ENCODE measurements at places on chromosomes 12 and 14.

DNA sequence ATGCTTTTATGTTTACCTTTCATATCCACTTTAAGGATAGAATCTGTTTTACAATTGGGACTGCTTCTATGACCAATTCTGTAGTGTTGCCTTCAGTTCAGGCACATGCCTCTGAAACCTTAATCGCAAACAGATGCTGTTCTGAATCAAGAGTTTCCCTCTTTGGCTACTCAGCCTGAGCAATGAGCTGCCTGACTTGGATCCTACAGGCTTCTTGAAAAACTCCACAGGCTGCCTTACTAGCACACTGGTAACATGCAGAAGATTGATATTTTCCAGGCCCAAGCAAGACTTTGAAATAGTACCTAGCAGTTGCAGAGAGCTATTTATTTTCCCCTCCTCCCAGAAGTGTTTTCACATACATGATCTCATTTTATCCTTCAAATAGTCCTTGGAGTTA lies 34.8 kb upstream of the PMCH start:
- H3K27ac ChIP-seq, result no peak overlapping the region
- H3K36me3 ChIP-seq, result no peaks in the 10 kb centered on the region
- H3K4me1 ChIP-seq, result no peaks in the 10 kb centered on the region

GRCh38 chr14:103136388-103137271 lies 13.4 kb downstream of the TNFAIP2 start:
- peaks cover 8% of the 10 kb centered on the region for H3K4me1 ChIP-seq
- H3K36me3 ChIP-seq, result peaks cover 36% of the 10 kb centered on the region
- no peak overlapping the region for H3K4me3 ChIP-seq
- H3K27ac ChIP-seq, result no peak overlapping the region
- H3K27me3 ChIP-seq, result no peaks in the 10 kb centered on the region
- peak; percentile 60 for DNase-seq

- no peak overlapping the region for H3K27ac ChIP-seq
- DNase-seq, result no peak
- H3K4me3 ChIP-seq, result no peak overlapping the region
- no peaks in the 10 kb centered on the region for H3K27me3 ChIP-seq
- H3K36me3 ChIP-seq, result no peaks in the 10 kb centered on the region
Measured at GRCh38 chr12:9969673-9970072, 1.5 kb upstream of the CLEC12A start.

- H3K4me3 ChIP-seq, result no peak overlapping the region
- H3K36me3 ChIP-seq, result no peaks in the 10 kb centered on the region
- H3K4me1 ChIP-seq, result no peaks in the 10 kb centered on the region
- H3K27me3 ChIP-seq, result no peaks in the 10 kb centered on the region
- peak; percentile 63 for DNase-seq
Measured at GRCh38 chr14:67418401-67419191, 6.6 kb upstream of the PLEK2 start.

DNA sequence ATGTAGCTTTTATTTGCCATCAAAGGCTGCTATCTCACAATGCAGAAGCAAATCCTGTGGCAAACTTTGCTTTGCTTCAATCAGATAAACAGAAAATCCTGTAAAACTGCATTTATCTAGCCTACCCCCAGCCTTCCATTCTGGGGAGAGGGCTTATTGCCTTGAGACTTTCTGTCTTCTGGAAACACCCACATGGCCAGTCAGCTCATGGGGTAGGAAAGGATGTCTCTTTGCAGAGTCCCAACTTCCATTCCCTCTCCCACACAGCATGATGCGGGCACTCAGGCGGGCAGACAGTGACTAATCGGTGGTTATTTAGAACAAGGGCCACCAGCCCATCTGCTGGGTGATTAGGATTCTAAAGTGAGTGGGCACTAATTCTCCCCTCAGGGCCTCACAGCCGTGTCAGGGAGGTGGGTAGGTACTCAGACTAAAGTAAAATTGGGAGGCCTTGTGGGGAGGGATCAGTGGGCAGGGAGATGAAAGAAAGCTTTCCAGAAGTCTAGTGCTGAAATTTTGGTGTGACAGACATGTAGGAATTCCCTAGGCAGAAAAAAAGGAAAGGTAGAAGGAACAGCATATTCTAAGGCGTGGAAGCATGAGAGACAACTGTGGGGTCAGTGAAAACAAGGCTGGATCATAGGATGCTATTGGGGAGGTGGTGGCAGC lies 720.5 kb downstream of the VRK1 start:
- no peak for DNase-seq
- no peak overlapping the region for H3K4me3 ChIP-seq
- no peaks in the 10 kb centered on the region for H3K27me3 ChIP-seq
- H3K36me3 ChIP-seq, result no peaks in the 10 kb centered on the region

DNA sequence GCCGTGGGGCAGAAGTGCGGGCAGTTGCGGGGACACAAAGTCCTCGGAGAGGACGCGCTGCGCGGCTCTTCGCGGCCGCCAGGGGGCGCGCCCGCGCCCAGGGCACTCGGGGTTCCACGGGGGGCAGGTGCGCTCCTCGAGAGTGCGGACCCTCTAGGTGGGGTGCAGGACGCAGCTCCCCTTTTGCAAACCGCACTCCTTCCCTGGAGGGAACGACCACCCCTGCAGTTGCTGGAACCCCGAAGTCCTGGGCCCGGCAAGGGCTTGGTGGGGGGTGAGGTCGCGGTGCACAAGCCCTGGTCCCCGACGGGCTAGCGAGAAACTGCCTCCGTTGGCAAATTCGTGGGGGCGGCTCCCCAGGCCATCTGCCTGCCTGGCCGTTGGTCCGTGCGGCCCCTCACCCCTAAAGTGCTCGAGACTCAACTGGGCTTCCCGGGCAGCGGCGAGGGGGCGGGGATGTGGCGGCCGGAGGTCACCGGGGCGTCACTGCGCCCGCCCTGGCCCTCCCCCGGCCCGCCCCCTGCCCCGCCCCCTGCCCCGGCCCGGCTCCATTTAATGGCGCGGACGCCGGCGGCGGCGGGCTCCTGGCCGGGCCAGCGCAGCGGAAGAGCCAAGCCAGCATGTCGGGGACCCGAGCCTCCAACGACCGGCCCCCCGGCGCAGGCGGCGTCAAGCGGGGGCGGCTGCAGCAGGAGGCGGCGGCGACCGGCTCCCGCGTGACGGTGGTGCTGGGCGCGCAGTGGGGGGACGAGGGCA lies at the start of gene ADSS1:
TSS of gene ADSS1 (plus strand) at position 579 of the 756 bp plus-strand sequence. CDS start at position 621, 42 bp downstream.
- H3K36me3 ChIP-seq, result peaks cover 22% of the 10 kb centered on the region
- H3K27ac ChIP-seq, result peak within 1 kb of the TSS; percentile 63

DNA sequence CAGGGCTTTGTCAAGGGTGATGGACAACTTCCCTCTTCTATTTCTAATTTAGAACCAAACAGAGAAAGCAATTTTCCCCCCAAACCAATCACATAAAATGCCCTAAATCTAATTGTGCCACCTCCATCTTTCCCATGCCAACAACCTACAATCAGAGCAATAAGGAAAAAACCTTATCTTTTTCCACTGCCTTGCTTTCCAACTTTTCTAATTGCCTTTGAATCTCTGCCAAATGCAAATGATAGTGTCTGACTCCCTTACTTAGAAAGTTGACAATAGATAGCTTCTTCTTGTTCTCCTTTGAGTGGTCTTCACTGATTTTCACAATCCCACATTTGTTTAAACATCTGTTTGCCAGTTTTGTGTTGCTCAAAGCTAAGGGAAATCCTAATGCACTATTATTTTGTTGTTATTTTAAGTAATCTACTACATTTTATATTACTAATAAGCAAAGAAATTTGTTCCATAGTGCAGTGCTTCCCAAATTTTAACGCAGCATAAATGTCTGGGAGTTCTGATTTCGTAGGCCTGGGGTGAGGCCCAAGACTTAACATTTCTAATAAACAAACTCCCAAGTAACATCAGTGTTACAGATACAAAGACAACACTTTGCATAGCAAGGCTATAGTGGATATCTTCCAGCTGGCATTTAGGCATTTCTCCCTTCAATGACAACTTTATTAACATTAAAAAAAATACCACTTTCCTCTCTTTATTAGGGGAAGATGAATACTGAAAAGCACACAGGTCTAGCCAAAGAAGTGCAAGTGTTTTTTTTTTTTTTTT lies 696.3 kb upstream of the USP15 start:
- no peak for DNase-seq
- H3K36me3 ChIP-seq, result no peaks in the 10 kb centered on the region
- no peaks in the 10 kb centered on the region for H3K4me1 ChIP-seq
- no peaks in the 10 kb centered on the region for H3K27me3 ChIP-seq

DNA sequence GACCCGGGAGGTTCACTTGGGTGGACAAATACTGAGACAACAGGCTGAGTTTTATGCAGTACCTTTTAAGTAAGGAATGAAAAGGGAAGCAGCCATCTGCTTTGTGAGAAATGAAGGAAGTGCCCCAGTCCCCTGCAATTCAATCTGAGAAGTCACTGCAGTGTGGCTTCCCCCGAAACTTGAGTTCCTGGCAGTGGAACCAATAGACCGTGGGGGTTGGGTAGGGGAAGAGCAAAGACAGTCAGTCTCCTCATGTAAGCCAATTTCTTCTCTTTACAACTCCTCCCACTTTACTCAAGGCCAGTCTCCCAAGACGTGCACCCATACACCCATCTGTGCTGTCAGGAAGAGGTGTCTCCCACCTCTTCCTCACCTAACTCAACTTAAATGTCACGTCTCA lies 206.5 kb downstream of the BCAT1 start:
- DNase-seq, result peak; percentile 36
- H3K36me3 ChIP-seq, result no peaks in the 10 kb centered on the region
- H3K27me3 ChIP-seq, result no peaks in the 10 kb centered on the region
- H3K27ac ChIP-seq, result no peak overlapping the region

GRCh38 chr12:1828856-1829255 lies 8.5 kb downstream of the LRTM2 start:
- DNase-seq, result no peak
- H3K27ac ChIP-seq, result no peak overlapping the region
- H3K4me3 ChIP-seq, result no peak overlapping the region
- peaks cover 13% of the 10 kb centered on the region for H3K4me1 ChIP-seq
- H3K27me3 ChIP-seq, result peaks cover 14% of the 10 kb centered on the region

GRCh38 chr12:107440606-107441005 lies 245.0 kb upstream of the PWP1 start:
- no peak for DNase-seq
- H3K36me3 ChIP-seq, result no peaks in the 10 kb centered on the region
- no peak overlapping the region for H3K4me3 ChIP-seq
- H3K27me3 ChIP-seq, result peaks cover 6% of the 10 kb centered on the region

DNA sequence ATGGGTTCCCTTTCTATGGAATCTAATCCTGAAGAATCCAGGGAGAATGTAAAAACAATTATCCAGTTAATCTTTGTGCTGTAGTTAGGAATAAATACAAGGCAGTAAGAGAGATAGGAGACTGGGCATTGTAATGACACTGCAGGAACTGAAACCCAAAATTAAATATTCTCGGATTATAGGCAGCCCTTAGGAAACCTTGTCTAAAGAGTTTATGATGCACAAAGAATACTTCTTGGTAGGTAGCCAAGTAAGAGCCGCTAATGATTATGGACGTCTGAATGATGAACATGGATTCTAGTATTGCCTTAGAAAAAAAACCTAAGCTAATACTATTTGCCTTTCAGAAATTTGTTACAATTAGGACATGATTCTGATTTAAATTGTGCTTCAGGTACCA lies 165.4 kb upstream of the LRIG3 start:
- peak; percentile 17 for DNase-seq
- no peak overlapping the region for H3K27ac ChIP-seq
- H3K27me3 ChIP-seq, result no peaks in the 10 kb centered on the region
- no peak overlapping the region for H3K4me3 ChIP-seq
- no peaks in the 10 kb centered on the region for H3K36me3 ChIP-seq

GRCh38 chr12:2957816-2958431 lies 1.3 kb upstream of the TEAD4 start:
- H3K4me1 ChIP-seq, result peaks cover 30% of the 10 kb centered on the region
- peak overlapping the region; percentile 80 for H3K27ac ChIP-seq
- H3K27me3 ChIP-seq, result no peaks in the 10 kb centered on the region

GRCh38 chr12:55957106-55957859 lies 8.6 kb downstream of the PMEL start:
- H3K27ac ChIP-seq, result peak overlapping the region; percentile 29
- H3K36me3 ChIP-seq, result peaks cover 3% of the 10 kb centered on the region
- DNase-seq, result peak; percentile 72
- H3K4me3 ChIP-seq, result no peak overlapping the region
- no peaks in the 10 kb centered on the region for H3K27me3 ChIP-seq

GRCh38 chr12:89676930-89677329 lies 31.7 kb downstream of the ATP2B1 start:
- no peak overlapping the region for H3K27ac ChIP-seq
- DNase-seq, result no peak
- no peaks in the 10 kb centered on the region for H3K27me3 ChIP-seq
- no peaks in the 10 kb centered on the region for H3K36me3 ChIP-seq
- no peak overlapping the region for H3K4me3 ChIP-seq

- DNase-seq, result no peak
- no peaks in the 10 kb centered on the region for H3K27me3 ChIP-seq
- no peaks in the 10 kb centered on the region for H3K36me3 ChIP-seq
- H3K4me3 ChIP-seq, result no peak overlapping the region
Measured at GRCh38 chr12:84113666-84114065, 798.9 kb downstream of the SLC6A15 start.

DNA sequence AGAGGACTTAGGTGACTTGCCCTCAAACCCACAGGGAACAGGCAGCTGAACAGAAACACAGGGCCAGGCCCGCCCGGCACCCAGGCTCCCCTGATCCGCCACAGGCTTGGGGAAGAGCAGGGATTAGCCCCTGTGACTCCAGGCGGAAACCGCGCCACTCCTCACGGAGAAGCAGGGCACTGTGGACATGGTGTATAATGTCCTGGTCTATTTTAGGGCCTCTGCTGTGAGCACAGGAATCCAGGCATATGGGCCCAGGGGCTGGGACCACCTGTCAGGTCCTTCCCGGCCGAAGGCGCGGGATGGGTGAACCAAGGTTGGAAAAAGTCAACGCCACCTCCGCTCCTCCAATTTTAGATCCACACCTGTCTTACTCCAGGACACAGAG lies 34.6 kb upstream of the MEG3 start:
- H3K4me3 ChIP-seq, result no peak overlapping the region
- no peak for DNase-seq
- no peaks in the 10 kb centered on the region for H3K36me3 ChIP-seq
- no peaks in the 10 kb centered on the region for H3K27me3 ChIP-seq
- H3K27ac ChIP-seq, result no peak overlapping the region

- no peak for DNase-seq
- H3K27me3 ChIP-seq, result no peaks in the 10 kb centered on the region
- H3K36me3 ChIP-seq, result peaks cover 7% of the 10 kb centered on the region
Measured at GRCh38 chr12:104929977-104930376, 28.1 kb downstream of the SLC41A2 start.

GRCh38 chr12:1857821-1858220 lies 37.5 kb downstream of the LRTM2 start:
- no peak overlapping the region for H3K27ac ChIP-seq
- H3K4me1 ChIP-seq, result no peaks in the 10 kb centered on the region
- no peaks in the 10 kb centered on the region for H3K36me3 ChIP-seq
- no peaks in the 10 kb centered on the region for H3K27me3 ChIP-seq

DNA sequence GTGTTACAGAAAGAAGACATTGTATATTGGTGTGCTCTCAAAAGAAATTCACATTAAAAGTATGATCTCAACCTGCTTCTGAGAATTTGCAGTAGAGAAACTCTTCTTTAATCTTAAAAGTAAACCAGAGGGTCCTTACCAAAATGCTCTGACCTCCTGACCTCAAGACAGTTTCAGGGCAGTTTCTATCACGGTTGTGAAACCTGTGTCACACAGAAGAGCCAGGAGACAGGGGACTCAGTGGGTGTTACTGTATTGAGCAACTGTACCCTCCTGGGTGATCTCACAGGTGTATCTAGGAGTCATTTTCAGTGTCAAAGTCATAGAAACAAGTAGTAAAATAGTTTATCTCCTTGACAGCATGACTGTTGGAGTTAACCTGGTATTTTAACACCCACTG lies 178.0 kb downstream of the GRIP1 start:
- no peak overlapping the region for H3K4me3 ChIP-seq
- no peaks in the 10 kb centered on the region for H3K27me3 ChIP-seq
- no peak for DNase-seq
- H3K4me1 ChIP-seq, result no peaks in the 10 kb centered on the region

GRCh38 chr14:20610002-20610765 lies 19.0 kb upstream of the RNASE12 start:
- H3K4me1 ChIP-seq, result peaks cover 9% of the 10 kb centered on the region
- H3K36me3 ChIP-seq, result no peaks in the 10 kb centered on the region
- DNase-seq, result peak; percentile 84
- H3K4me3 ChIP-seq, result peak overlapping the region; percentile 90
- peak overlapping the region; percentile 89 for H3K27ac ChIP-seq
- no peaks in the 10 kb centered on the region for H3K27me3 ChIP-seq
